Stimulated activated CD8-positive, alpha-beta memory T cell treated with anti-CD3 and anti-CD28 coated beads, Interleukin-4, amount 100 ng/mL, for 24 hours (primary cell): ENCODE measurements at places on chromosomes 4 and X.

DNA sequence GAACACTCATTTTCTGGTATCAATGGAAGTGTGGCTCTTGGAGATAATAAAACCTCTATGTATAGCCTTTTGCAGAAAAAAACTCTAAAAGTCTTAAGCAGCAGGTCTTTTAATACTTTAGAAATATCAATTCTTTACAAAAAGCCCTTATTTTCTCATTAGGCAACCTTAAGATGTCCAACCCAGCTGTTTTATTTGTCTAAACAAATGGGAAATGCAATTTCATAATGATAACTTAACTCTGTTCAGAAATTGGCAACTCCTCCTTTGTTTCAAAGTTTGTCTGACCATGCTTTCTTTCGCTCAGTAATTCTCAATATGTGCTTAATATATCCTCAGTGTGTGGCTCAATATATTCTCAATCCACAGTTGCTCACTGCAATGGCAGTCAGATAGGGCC is 196.5 kb upstream of the VEGFC start:
- no peak for DNase-seq

DNA sequence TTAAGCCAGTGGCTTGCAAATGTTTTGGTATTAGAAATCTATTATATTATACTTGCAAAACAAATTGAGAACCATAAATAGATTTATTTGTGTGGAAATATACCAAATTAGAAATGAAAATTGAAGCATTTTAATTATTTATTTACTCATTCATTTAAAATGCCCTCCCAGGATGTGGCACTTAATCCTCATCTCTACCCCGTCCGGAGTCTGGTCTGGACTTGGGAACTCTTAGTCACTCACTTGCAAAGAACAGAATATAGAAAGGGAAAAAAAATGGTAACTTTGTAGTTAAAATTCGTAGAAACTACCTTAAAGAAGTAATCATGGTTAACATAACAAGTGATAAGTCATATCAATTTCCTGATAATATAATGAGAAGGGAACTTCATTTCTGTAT is 775.9 kb upstream of the INTU start:
- no peak for DNase-seq

DNA sequence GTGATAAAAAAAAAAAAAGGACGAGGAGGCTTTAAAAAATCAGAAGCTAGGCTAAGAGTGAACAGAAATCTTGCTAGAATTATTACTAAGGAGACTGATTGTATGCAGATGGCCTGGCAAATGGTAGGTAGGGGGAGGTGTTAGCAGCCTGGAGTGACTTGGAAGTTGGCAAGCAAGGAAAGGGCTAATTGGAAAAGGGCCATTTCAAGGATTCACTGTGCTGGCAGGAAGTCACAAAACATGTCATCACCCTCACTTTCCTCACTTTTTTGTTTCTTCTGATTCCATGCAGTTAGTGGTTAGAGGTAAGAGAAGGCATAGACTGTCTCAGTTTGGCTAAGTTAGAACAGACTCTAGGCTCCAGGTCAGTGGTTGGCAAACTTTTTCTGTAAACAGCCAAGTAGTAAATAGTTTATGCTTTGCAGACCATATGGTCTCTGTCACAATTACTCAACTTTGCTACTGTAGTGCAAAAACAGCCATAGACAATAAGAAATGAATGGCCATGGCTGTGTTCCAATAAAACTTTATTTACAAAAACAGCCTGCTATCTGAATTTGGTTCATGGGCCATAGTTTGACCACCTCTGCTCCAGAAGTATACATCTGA is 646.5 kb upstream of the ACTRT1 start:
- DNase-seq: no peak

GRCh38 chrX:15328821-15329220 is 6.5 kb downstream of the PIGA start:
- no peak for DNase-seq

DNA sequence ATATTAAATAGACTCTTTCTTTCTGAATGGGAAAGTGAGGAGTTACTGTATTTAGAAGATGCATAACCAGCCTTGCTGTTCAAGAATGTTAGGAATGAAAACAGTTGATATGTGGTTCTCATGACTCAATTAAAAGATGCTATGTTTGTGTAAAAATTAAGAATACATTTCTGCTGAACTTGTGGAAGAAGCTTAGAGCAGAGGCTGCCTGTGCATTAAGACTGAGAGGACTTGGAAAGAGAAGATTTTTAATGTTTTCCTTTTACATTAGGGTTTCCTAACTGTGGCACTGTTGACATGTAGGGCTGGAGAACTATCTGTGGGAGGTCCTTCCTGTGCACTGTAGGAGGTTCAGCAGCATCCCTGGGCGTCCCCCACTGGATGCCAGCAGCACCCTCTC is 137.7 kb downstream of the GPR143 start:
- no peak for DNase-seq

DNA sequence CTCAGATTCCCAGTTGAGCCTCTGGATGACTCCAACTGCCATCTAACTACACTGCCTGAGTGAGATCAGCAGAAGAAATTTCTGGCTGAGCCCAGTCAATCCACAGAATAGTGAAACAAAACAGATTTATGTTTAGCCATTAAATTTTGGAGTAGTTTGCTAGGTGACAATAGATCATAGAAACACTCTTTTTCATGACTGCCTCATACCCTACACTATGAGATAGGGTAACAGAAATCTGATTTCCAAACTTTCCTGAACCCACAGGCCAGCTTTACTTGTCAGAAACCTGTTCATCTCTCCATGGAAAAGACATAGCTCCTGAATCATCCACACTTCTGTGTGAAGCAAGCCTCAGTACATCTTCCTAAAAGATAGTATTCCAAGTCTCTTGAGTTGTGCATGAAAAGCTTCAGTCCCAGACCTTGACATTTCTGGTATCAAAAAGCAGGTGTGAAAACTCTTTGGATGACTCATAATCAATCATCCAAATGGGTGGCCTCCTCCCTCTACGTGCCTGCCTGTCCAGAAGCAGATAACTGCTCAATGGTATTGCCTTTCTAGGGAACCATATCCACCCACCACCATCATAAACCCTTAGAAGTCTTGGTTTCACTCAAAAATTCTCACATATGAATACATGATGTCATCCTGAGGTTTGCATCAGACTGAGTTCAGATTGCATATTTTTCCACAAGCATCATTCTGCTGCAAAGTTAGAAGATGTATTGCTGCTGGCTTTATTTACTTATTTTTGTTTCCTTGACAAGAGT is 47.5 kb upstream of the RAP2C start:
- DNase-seq: no peak

- no peak for DNase-seq
Observed at GRCh38 chr4:6386091-6386490, 86.3 kb downstream of the PPP2R2C start.

- no peak for DNase-seq
Observed at GRCh38 chr4:170089274-170089667, 485 bp downstream of the AADAT start.

- no peak for DNase-seq
Observed at GRCh38 chr4:87122252-87122651, 98.2 kb downstream of the KLHL8 start.

GRCh38 chr4:26179316-26179760 is 141.5 kb upstream of the RBPJ start:
- DNase-seq: no peak

GRCh38 chr4:11105715-11106114 is 323.0 kb downstream of the HS3ST1 start:
- no peak for DNase-seq

GRCh38 chr4:108560616-108561015 is 59.8 kb upstream of the RPL34 start:
- no peak for DNase-seq

DNA sequence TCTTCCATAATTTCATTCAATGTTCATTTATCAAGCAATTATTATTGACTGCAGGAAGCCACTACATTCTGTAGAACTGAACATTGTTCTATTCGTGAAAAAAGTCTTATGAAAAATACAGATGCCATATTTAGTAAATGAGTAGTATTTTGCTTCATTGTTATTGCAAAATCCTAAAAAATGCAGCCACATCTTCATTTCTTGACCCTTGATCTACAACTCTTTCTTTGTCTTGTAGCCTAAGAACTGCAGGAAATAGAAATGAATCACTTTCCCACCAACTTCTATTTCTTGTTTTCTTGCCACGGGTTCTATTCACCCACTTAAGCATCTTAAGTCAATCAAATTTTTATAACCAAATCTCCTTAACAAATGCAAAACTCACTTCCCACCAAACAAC is 63.3 kb downstream of the KCNIP4 start:
- no peak for DNase-seq

- no peak for DNase-seq
Observed at GRCh38 chrX:69503228-69503781, 821 bp upstream of the NALF2 start.

DNA sequence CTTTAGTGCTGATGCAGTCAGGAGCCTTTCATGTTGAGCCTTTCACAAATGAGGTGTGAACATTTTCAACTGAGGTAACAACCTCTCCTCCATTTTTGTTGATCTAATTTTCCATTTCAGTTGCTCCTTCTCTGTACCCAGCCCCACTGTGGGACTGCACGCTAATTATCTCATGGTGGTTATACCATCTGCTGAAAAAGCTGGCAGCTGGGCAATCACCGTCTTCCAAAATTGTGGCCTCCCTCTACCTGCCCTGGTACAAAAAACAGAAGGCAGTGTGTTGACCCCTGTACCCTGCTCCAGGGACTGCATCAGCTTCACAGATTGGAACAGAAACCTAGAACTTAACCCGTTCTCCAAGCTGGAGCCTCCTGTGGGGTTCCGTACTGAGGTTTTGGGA is 72.4 kb upstream of the LONRF3 start:
- no peak for DNase-seq

DNA sequence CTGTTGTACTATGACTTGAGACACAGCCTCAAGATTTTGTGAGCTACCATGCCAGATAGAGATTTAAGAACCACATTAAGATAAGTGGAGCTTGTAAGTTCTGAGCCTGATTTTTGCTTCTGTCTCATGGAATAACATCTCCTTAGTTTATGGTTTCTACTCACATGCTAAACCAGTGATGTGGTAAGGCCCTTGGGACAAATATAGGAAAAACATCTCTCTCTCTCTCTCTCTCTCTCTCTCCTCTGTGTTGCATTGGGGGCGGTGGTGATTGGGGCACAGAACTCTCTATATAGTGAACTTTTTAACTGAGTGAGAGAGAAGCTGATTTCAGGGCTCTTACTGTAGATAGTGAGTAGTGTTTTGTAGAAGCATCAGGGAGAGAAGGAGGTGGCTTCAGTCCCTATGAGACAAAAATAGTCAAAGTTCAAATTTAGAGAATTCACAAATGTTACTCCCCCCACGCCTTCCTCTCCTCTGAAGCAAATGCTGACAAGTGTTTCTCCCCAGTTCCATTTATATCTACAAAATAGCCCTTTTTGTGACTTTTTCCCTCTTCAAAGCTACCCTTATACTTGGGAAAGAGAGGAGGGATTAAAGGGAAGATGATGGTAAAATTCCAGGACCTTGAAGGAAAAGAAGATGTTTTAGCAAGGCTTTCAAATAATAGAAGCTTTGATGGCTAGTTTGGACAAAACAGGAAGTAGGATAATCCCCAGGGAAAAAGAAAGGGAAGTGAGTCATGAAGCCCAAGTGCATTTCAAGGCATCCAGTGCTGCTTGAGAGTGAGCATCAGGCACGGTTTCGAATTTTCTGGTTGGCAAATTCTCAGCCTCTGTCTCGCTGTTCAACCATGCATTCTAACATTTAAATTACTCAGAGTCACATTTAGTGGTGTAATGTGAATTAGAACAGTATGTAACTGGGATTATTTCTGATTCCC is 134.3 kb upstream of the AP1S2 start:
- DNase-seq: no peak

DNA sequence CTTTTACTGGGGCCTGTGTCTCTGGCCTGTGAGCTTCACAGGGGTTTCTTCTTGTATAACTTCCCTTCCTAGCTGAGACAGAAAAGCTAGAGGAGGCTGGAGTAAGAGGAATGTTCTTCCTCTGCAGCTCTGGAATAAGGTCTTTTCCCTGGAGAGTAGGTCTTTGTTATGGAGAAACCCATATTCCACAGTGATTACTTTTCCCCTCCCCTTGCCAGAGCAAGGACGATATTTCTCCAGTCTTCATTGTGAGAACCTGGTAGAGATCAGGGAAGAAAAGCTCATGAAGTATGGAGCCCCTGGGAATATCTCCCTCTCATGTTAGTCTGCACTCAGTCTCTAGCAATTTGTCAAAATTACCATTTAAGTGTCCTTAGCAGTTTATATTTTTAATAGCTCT is 18.7 kb upstream of the GLRB start:
- no peak for DNase-seq

GRCh38 chr4:181604546-181604945 is 638.7 kb upstream of the TENM3 start:
- DNase-seq: no peak

DNA sequence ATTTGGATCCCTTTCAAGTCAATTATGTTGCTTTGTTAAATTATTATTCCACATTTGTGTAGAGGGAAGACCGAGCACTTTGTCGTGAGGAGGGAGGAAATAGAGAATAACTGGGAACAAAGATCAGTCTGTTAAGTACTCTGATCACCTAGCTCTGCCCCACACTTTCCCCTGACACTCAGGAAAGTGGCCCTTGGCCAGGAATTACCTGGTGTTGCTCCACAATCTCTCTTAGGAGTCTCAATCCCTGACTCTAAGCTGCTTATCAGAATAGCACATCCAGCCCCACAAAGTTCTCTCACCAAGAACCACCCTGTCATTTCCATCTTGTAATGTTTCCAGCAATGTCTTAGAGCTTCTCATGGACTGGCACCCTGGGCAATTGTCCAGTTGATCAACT is 83.8 kb upstream of the BMPR1B start:
- no peak for DNase-seq

DNA sequence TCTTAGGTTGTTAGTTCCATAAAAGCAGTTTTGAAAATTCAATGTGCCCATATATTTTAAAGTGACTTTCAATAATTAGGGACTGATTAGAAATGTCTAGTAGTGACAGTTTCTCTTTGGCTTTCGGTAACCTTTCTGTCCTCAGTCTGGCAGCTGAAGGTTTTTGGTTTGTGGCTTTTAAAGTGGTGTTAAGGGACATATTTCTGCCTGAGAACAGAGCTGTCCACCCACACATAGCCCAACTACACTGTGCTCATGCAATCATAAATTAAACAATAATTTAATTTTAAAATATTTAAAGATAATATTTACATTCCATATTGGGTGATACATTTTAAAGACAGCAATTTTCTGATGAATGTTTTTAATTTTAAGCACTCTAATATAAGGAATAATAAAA is 335.0 kb upstream of the TENM3 start:
- no peak for DNase-seq

- no peak for DNase-seq
Observed at GRCh38 chrX:85139422-85139821, 104.2 kb downstream of the SATL1 start.
